ENCODE measurements at places on chromosomes 16 and 17. TPM values are rescaled to one million over a fixed set of nuclear protein-coding genes. Genes with fewer than 3 reads are reported as not detected.

Gene MAPT
- not detected for polyA plus RNA-seq

Gene HSD3B7
- not detected for polyA plus RNA-seq

DNA sequence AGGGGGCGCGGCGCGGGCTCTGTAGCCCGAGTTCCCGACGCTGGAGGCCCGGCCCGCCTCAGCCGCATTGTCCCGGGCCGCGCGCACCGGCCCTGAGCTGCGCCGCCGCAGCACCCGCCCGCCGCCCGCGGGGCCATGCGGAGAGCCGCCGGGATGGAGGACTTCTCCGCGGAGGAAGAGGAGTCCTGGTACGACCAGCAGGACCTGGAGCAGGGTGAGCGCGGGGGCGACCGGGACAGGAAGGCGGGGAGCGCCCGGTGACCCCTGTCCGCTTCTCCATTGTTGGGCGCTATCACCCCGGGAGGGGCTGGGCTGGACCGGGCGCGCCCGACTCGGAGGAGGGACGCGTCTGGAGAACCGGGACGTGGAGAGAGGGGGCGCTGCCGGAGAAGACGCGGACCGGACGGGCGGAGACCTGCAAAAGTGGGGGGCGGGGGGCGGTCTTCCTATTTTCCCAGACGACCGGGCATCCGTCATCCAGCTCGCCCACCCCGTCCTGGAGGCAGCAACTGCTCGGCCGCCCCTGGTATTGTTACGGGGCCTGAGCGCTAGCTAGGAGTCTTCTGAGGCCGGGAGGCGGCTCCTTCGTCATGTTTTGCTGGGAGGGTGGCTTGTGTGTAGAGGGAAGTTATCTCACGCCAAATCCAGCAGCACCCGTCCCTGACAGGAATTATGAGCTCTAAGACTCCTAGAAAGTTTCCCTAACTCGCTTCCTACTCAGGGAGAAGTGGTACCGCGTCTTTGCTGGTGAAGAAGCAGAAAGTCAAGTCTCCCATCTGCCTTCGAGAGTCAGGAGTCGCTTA is 678 bp downstream of the CDR2L start:
- no peak for DNase-seq

DNA sequence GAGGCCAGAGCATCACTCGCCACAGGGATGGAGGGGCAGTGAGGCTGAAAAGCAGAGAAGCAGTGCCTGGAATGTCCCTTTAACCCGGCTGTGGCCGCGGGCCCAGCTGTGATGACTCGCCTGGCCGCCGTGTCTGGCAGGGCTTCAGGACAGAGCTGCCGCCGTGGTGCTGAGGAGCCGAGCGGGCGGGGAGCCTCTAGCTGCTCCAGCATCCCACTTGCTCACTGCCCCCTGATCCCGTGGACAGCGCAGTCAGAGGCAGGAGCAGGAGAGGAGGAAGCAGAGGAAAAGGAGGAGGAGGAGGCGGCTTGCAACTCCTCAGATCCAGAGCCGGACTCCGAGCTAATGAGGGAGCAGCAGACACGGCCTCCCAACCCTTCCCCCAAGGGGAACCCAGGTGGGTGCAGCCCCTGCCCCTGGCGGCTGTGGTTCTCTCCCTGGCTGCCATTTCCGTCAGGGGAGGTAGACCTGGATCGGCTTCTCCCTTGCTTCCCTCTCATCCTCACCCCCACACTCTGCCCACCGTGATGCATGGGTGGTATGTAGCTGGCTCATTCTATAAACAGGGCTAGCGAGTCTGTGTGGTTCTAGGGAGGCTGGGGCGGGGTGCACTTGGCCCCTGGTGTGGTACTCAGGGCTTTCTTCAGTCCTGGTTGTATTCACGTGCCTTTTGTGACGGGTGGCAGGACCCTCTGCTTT is 165.7 kb downstream of the CMIP start:
- DNase-seq: no peak

- no peak for DNase-seq
Measured at GRCh38 chr17:77677211-77677610, 281.3 kb upstream of the TNRC6C start.

- DNase-seq: no peak
Measured at GRCh38 chr16:30888856-30889499, 4.9 kb downstream of the BCL7C start.

- DNase-seq: no peak
Measured at GRCh38 chr17:46948544-46948943, 25.6 kb downstream of the GOSR2 start.

DNA sequence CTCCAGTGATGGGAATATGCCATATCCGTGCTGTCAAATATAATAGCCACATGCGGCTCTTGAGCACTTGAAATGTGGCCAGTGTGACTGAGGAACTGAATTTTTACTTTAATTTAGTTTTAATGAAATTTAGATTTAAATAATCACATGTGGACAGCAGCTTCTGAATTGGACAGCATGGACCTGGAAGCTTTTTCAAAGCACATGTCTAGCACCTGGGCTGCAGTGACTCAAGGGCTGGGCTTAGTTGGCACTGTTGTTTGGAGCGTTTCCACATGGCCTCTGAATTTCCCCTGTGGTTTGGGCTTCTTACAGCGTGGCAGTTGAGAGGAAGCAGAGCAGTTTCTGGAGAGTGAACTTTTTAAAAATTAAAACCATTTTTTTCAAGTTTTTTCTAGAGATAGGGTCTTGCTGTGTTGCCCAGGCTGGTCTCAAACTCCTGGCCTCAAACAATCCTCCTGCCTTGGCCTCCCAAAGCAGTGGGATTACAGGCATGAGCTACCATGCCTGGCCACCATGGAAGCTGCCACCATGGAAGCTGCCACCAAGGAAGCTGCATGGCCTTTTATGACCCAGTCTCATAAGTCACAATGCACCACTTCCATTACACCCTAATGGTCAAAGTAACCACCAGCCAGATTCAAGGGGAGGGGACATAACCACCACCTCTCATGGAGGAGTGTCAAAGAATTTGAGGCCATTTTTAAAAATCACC is 6.7 kb upstream of the TOB1 start:
- DNase-seq: no peak

DNA sequence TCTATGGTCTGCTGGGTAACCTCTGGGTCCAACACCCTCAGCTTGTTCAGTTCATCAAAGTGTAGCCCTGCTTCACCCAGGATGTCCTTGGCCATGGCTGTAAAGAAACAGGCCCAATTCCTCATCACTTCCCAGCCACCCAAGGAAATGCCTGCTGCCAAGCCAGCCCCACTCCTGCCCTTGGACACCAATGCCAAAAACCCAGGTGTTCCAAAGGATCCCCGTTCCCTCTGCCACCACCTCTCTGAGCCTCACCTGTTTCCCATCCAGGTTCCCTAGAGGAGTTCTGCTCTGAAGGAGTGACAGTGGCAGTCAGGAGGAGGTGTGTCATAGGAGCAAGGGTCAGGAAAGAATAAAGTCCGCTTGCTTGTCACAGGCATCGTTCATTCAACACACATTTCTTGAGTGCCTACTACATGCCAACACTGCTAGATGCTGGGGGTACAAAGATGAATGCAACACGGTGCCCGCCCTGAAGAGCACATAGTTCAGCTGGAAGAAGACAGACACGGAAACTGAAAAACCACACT is 3.3 kb downstream of the IFT20 start:
- DNase-seq: no peak

- DNase-seq: no peak
Measured at GRCh38 chr17:14004927-14005620, 64.2 kb upstream of the COX10 start.

GRCh38 chr16:10242916-10243315 is 60.7 kb upstream of the GRIN2A start:
- peak; percentile 53 for DNase-seq

Measured in GM12878 (cell line).